ENCODE measurements at places on chromosomes 6 and 20.

DNA sequence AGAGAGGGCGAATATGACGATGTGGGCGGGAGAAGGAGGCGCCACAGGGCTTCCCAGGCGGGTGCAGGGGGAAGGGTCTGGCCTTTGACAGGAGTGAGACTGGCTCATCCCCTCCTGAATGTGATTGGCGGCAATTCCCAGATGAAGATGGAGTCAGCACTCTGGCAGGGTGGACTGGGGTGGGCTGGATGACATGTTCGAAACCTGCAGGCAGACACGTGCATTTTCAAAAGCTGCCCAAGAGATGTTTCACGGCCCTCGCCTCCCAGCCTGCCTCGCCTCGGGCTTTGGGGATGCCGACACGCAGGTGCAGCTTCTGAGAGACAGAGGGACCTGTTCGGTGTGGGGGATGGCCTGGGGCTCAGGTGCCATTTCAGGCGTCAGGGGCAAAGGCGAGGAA lies 66.8 kb upstream of the AFDN start:
- DNase-seq, result no peak

DNA sequence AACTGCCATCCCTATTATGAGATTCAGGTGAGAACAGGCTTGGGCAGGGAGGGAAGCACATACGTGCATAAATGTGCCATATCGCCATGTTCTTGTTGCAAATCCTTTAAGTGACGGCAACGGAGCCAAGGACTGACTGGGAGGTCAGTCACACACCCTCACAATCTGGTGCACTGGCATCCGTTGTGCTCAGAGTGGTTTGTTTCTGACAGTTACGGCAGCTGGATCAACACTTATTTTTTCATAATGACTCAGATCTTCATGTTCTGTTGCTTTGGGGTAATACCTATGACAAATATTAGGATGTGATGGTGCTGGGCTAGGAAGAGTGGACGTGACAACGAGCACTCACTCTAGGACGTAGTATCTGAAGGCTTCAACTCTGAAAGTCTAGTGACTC lies 56.2 kb upstream of the PREP start:
- no peak for DNase-seq

- DNase-seq, result no peak
These were observed 10.9 kb downstream of the JAG1 start for GRCh38 chr20:10662661-10663458.

DNA sequence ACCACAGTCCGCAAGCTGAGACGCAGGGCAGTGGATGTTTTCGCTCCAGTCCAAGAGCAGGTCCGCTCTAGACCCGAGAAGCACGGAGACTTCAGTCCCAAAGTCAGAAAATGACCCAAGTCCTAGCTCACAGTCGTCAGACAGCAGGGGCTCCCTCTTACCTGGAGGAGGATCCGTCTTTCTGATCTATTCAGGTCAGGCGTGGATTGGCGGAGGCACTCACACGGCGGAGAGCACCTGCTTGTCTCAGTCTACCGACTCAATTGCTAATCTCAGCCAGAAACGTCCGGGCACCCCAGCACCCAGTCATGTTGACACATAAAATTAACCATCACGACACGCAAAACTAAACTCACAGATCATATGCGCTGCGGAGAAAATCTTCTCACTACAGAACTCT lies 285.3 kb upstream of the CDH4 start:
- no peak for DNase-seq

GRCh38 chr6:158655569-158656450 lies 6.0 kb downstream of the SYTL3 start:
- no peak for DNase-seq

All from left hindlimb (tissue), 1 donor.